ENCODE measurements at places on chromosomes 16 and 17. TPM values are rescaled to one million over a fixed set of nuclear protein-coding genes. Genes with fewer than 3 reads are reported as not detected.

DNA sequence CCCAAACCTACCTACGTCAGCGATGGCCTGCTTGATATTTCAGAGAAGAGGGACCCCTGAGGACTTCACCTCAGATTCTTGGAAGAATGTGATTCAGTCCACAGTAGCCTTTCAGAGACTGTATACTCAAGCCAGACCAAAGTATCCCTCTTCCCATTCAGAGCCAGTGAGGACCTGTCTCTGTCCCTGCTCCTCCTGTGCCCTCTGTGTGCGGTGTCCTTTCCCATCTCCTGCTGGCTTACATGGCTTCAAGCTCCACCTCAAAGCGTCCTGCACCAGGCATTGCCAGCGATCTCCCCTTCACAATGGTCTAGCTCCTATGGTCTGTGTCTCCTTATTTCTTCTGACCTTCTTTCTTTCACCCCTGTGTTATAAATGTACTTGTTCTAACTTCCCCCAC is 39.5 kb upstream of the HLF start:
- H3K27me3 ChIP-seq: no peaks in the 10 kb centered on the region
- H3K4me1 ChIP-seq: no peaks in the 10 kb centered on the region
- DNase-seq: no peak
- no peaks in the 10 kb centered on the region for H3K36me3 ChIP-seq
- H3K4me3 ChIP-seq: no peak overlapping the region
- no peak overlapping the region for H3K27ac ChIP-seq

GRCh38 chr17:74679374-74679773 is 33.3 kb downstream of the CD300LF start:
- H3K27ac ChIP-seq: no peak overlapping the region
- no peak for DNase-seq
- H3K4me3 ChIP-seq: no peak overlapping the region
- no peaks in the 10 kb centered on the region for H3K27me3 ChIP-seq
- peaks cover 3% of the 10 kb centered on the region for H3K4me1 ChIP-seq

DNA sequence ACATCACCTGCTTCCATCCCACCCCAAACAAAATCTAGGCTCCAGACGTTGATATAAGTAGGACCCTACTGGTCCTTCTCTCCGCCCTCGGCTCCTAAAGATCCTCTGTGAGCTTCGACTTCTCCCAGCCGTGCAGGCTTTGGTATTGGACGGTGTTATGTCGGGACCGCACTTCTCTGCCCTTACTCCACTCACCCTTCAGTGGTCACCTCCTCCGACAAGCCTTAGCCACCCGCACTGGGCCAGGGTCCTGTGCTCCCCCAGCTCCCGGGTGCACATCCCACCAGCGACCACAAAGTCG is 1.6 kb downstream of the PSMB10 start:
- H3K4me1 ChIP-seq: peaks cover 25% of the 10 kb centered on the region
- H3K4me3 ChIP-seq: peak overlapping the region; percentile 70
- peak; percentile 24 for DNase-seq
- H3K27ac ChIP-seq: peak overlapping the region; percentile 97
- H3K27me3 ChIP-seq: no peaks in the 10 kb centered on the region

DNA sequence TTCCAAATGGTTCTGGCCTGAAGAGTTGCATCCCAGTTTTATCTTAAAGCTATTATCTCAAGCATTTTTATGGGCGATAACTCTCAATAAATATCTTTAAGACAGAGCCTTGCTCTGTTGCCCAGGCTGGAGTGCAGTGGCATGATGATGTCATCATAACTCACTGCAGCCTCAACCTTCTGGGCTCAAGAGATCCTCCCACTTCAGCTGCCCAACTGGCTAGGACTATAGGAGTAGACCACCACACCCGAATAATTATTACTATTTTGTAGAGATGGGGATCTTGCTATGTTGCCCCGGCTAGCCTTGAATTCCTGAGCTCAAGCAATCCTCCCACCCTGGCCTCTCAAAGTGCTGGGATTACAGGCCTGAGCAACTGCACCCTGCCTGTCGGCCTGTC is 26.1 kb upstream of the CYTH1 start:
- DNase-seq: no peak
- H3K4me3 ChIP-seq: no peak overlapping the region
- H3K27ac ChIP-seq: no peak overlapping the region
- H3K36me3 ChIP-seq: peaks cover 94% of the 10 kb centered on the region
- no peaks in the 10 kb centered on the region for H3K27me3 ChIP-seq

C1QTNF1 gene
- 2.1 TPM for polyA plus RNA-seq

CDH11 gene
- 314 TPM for polyA plus RNA-seq

MYOCD gene
- 10.0 TPM for polyA plus RNA-seq

HSPB9 gene
- 0.35 TPM for polyA plus RNA-seq

TBC1D26 gene
- polyA plus RNA-seq: 0.15 TPM

Measured in left lung (tissue), 14 donors.